Bronchial smooth muscle cell (primary cell): ENCODE measurements at places on chromosomes 2 and 18. TPM values are rescaled to one million over a fixed set of nuclear protein-coding genes. Genes with fewer than 3 reads are reported as not detected.

The ACADL gene
- total RNA-seq = under 0.01 and 0.26 TPM in 2 replicates

The FSIP2 gene
- under 0.01 and 0.16 TPM in 2 replicates for total RNA-seq

The DSG1 gene
- not detected in 2 replicates for total RNA-seq

The ATOH8 gene
- total RNA-seq = 24.6 and 29.5 TPM in 2 replicates

The CHST9 gene
- total RNA-seq = not detected in 2 replicates

The TTN gene
- under 0.01 and 0.47 TPM in 2 replicates for total RNA-seq

The TRAK2 gene
- total RNA-seq = 32.9 and 37.0 TPM in 2 replicates

The KIF1A gene
- total RNA-seq = under 0.01 TPM in 1 of 2 replicates, not detected in the other

The PPP1R1C gene
- total RNA-seq = 0.47 TPM in 1 of 2 replicates, not detected in the other
